ENCODE measurements at places on chromosomes 5 and 9. TPM values are rescaled to one million over a fixed set of nuclear protein-coding genes. Genes with fewer than 3 reads are reported as not detected.

DNA sequence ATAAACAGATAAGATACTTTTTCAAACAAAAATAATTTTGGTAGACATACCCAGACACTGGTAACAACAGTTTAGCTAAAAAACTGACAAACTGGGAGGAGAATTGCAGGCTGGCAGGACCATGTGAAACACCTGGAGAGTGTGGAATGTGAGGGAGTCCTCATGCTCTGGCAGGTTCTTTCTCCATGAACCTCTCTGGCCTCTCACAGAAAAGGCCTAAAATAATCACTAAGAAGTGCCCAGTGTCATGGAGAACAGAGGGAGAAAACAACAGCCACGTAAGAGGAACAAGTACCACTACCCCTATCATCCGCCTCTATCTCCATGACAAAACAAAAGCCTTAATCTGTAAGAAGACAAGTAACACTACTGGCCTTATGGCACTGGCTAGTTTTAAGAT is 1227.5 kb upstream of the CDH9 start:
- DNase-seq = no peak

- DNase-seq = no peak
Observed at GRCh38 chr5:173963182-173963838, 25.7 kb upstream of the C5orf47 start.

GRCh38 chr9:69181908-69182353 is 7.9 kb downstream of the TJP2 start:
- DNase-seq = no peak

GRCh38 chr5:139711067-139711905 is 63.1 kb downstream of the CXXC5 start:
- DNase-seq = no peak

DNA sequence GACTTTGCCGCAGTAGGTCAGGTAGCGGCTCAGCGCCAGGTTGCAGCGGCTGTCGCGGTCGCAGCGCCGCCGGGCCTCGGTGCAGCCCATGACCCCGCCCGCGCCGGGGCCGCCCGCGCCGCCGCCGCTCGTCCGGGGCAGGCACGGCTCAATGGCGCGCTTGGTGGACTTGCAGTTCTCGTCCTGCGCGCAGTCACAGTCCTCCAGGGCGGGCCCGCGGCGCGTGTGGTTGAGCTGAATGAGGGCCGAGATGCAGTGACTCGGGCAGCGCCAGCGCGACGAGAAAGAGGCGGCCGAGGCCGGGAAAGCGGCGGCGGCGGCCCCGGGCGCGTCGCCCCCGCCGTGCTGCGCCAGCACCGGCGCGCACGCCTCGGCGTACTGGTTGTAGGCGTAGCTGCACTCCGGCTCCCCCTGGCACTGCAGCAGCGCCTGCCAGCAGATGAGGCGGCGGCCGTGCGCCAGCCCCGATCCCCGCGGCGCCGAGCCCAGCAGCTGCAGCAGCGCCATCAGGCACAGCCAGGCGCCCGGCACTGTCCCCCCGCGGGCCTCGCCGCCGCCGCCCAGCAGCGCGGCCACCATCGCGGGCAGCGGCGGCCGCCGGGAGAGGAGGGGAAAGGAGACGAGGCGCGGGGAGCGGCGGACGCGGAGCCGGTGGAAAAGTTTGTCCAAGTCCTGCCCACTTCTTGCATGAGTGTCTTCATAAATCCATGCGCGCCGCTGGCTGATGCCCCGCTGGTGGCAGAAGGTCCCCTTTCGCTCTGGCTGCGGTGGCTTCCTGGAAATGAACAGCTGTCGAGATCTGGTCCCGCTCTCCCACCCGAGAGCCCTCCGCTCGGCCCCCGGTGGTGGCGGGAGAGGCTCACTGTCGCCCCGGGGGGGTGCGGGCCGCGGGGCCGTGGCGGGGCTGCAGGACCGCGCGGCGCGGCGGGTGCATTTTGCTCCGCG is 833 bp downstream of the GAS1 start:
- DNase-seq = no peak

GRCh38 chr5:109757490-109757889 is 67.8 kb downstream of the MAN2A1 start:
- DNase-seq = no peak

DNA sequence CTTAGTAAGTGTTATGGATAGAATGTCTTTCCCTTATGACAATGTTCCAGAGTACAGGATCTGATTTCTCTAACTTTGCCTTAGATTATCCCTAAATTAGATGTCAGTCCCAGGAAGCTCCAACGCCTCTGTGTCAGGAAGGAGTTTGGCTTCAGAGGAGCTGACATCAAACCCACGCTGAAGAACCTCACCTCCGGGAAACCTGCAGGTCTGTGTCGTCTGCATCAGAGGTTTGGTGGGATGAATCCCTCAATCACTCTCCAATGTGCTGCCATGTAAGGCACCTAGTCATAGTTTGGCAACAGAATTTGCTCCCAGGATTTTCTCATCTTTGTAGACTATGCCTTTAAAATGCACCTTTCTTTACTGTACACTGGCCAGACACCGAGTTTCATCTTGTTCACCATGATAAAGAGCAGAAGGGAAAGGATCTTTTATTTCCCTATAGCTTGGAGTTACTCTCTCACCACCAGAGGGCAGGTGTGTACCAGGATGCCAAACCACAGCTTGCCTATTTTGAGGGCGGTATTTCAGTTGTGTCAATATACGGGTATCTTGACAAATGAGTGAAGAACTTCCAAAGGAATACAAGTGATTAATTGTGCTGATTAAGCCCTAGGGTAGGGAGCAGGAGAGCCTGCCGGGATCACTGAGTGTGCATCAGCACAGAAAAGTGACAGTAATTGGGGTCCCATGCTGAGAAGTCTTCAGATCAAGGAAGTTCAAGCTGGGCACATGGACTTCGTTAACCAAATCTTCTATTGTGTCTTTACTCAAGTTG is 23.4 kb downstream of the MINAR2 start:
- peak; percentile 70 for DNase-seq

DNA sequence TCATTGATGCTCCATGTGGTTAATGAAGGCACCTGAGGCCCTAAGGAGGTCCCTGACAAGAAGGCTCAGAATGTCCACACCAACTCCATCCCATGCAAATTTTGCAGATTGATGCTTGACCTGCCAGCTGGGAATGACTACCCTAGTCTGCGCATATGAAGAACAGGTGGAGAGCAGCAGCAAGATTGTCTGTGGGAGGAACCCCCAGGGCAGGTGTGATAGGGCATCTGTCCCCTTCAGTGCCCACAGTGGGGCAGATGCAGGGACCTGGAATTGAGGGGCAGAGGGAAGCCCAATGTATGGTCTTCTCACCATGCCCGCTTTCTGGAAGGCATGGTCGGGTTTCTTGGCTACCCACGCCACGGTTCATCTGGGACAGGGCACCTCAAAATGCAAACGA is 79.6 kb downstream of the MACROH2A1 start:
- DNase-seq = no peak

GRCh38 chr9:37210737-37211523 is 90.6 kb downstream of the ZCCHC7 start:
- DNase-seq = no peak

- DNase-seq = peak; percentile 76
Observed at GRCh38 chr9:133403766-133404453, 13.9 kb downstream of the REXO4 start.

DNA sequence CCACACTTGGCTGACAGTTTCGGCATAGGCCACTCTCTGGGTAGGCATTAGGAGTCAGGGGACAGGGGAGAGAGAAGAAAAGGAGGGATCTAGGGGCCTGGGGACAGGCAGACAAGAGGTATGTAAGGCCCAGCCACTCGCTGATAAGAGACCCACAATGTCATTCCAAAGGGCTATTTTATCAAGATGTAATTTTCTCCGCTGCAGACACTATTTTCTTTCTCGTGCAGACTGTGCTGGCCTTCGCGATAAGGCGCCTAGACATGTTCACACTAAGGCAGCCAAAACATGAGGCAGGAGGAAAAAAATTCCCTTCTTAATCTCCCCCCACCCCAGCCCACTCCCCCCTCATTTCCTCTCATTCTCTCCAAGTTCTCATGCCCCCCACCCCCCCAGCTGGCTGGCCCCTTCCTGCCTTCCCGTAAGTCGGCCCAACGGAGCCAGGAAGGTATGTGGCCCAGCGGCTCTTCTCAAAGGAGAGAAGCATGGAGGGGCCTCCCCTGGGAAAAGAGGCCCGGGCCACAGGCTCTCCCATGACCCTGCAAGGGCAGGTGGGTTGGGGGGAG is 44.9 kb upstream of the SYNPO start:
- DNase-seq = no peak

Gene SCAI
- polyA plus RNA-seq = 6.1 TPM

Gene PCDHGA5
- polyA plus RNA-seq = 1.1 TPM

Gene NXNL2
- 2.6 TPM for polyA plus RNA-seq

Gene RALGPS1
- 20.0 TPM for polyA plus RNA-seq

Gene ARHGEF28
- 0.31 TPM for polyA plus RNA-seq

Gene GFI1B
- 0.11 TPM for polyA plus RNA-seq

Gene SPINK6
- polyA plus RNA-seq = not detected

Gene NEURL1B
- 5.4 TPM for polyA plus RNA-seq

Gene HMMR
- polyA plus RNA-seq = 8.2 TPM

Gene C5orf52
- not detected for polyA plus RNA-seq

Gene ABO
- polyA plus RNA-seq = 0.03 TPM

Gene AFAP1L1
- polyA plus RNA-seq = 0.79 TPM

Data from H1 (cell line).